ENCODE measurements at places on chromosomes 7 and 10.
A peak's percentile ranks its signal among the peaks of the same experiment; 100 is the strongest.

DNA sequence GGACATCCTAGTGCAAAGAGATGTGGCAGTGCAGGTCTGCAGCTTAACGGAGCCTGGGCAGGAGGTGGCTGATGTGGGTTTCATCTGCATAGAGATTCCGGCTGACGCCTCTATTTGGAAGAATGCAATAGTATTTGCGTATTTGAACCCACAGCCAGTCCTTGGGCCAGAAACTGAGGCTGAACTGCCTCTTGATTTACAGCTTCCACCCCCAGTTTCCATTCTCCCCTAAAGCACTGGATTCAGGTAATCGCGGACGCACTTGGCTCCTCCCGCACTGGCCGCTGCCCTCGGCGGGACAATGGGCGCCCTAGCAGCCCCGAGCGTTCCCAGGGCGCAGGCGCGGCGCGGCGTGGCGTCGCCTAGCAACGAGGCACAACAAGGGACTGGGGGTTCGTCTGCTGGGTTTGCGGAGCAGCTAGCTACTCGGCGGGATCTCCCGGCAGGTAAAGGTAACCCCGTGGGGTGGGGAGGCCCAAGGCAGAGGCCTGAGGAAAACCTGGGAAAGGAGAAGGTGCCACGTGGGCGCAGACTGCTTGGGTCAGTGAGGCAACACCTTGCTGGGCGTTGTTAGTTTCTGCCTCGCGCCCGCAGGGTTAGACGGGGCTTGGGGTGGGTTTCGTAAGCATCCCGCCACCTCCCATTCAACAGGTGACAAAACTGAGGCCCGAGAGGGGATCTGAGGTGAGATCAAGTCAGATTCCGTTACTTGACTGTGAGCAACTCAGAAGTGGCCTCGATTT lies at the start of gene ARMC3:
Gene ARMC3, plus strand, starts transcription at position 393 of the 743 bp plus-strand sequence. CDS start 3,944 bp downstream, outside the sequence.
- peak; percentile 56 for DNase-seq

GRCh38 chr7:90739716-90740115 lies 143.6 kb downstream of the CDK14 start:
- DNase-seq = no peak

- no peak for DNase-seq
Observed at GRCh38 chr10:126080291-126080825, 184.0 kb downstream of the FANK1 start.

DNA sequence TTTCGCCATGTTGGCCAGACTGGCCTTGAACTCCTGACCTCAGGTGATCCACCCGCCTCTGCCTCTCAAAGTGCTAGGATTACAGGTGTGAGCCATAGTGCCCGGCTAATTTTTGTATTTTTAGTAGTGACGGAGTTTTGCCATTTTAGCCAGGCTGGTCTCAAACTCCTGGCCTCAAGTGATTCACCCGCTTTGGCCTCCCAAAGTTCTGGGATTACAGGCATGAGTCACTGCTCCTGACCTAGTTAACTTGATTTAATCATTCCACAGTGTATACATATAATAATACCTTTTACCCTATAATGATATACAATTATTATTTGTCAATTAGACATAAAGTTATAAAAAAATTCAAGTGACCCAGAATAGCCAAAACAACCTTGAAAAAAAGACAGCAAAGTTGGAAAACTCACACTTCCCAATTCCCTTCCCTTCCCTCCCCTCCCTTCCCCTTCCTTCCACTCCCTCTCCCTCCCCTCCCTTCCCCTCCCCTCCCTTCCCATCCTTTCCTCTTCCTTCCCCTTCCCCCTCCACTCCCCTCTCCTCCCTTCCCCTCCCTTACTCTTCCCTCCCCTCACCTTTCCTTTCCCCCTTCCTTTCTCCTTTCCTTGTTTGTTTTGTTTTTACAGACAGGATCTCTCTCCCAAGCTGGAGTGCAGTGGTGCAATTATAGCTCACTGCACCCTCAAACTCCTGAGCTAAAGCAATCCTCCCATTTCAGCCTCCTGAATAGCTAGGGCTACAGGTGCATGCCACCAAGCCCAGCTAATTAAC lies 14.8 kb upstream of the ZMIZ2 start:
- no peak for DNase-seq

DNA sequence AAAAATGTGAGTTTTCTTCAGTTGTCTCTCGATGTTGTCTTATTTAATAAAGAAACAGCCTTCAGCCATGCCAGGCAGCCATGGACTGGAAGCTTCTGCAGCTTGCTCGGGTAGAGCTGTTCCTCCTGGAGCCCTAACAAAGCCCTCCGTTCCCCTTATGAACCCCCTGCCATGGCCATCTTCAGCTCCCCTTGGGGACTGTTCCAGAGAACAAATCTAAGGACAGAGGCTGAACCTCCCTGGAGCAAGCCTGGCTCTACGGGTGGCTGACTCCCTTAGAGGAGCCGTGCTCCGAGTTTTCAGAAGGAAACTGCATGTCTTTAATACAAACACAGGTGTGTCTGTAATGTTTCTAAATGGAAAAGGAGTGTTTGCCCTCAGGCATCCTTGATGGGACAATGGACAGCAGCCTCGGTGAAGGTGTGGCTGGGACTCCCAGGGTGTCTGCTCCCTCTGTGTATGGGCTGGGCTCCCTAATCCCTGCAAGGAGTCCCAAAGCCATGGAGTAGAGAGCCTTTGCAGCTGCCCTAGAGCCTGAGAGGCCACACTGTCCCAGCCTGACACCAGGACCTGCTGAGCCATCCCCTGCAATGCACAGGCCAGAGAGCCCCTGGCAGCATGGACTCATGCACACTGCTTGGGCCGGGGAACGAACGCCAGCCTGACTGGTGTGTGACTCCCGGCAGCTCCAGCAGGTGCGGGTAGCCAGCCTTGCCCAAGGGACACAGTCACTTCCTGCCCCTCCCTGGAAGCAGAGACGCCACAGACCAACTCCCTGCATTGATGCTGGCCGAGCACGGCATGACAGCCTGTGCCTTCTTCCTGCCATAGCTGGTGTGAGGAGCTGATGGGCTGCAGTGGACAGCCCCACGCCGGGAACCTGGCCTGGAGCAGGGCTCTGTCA lies 381.8 kb downstream of the TCERG1L start:
- DNase-seq = no peak

DNA sequence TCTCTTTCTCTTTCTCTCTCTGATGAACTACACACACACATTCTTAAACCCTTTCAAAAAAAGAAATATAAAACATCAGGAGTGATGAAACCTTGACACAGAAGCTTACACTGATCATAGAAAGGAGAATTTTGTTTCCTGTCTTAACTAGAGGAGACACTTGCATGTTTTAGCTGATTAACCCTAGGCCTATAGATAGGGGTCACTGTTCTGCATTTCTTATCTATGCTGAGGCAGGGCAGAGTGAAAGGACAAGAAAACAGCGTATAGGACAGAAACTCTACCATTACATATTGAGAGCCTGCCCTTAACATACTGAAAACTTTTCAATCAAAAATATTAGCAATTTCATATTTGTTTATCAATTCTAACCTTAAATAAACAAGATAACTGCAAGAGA lies 680.6 kb upstream of the MBL2 start:
- no peak for DNase-seq

DNA sequence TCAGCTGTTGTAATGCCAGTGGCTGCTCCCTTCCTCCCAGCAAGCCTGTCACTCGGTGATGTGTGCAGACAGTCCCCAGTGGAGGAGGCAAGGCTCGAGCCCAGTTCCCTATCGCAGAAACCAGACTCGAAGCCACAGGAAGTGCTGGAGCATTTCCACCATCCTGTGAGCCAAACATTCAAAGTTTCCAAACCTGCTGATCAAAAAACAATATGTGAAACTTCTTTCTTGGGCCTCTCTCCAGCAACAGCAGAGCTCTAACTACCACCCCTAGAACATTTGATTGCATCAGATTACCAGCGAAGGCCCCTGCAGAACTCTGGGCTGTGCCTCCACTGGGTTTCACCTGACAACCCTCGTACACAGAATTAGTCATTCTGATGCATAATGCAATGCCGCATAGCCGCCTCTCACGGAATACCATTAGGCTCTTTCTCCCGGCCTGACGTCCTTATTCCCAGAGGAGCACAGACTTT lies 94.0 kb downstream of the ELMO1 start:
- peak; percentile 86 for DNase-seq

GRCh38 chr7:107157091-107157490 lies 11.7 kb upstream of the HBP1 start:
- no peak for DNase-seq

GRCh38 chr7:43847496-43847895 lies 21.8 kb downstream of the MRPS24 start:
- no peak for DNase-seq

- DNase-seq = no peak
Observed at GRCh38 chr10:106815427-106816043, 349.0 kb downstream of the SORCS1 start.
